ENCODE measurements at places on chromosomes 7 and 10.

DNA sequence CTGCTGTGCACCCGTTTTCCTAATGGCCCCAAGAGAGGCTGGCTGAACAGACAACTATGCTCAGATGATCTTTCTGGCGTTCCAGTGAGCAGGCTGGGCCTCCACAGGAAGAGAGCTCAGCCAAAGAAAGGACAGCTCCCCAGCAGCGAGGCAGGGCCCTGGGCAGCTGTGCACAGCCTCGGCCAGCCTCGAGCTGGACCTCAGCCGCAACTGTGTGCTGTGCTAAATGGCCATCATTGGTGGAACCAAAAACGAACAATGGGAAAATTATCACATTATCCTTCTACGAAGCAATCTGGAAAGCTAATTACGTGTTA, 97.5 kb downstream of the CTBP2 start:
- peak; percentile 22 for DNase-seq

GRCh38 chr7:20269726-20270125, 52.5 kb upstream of the MACC1 start:
- no peak for DNase-seq

- DNase-seq: no peak
Observed at GRCh38 chr7:155339474-155339873, 41.8 kb downstream of the INSIG1 start.

DNA sequence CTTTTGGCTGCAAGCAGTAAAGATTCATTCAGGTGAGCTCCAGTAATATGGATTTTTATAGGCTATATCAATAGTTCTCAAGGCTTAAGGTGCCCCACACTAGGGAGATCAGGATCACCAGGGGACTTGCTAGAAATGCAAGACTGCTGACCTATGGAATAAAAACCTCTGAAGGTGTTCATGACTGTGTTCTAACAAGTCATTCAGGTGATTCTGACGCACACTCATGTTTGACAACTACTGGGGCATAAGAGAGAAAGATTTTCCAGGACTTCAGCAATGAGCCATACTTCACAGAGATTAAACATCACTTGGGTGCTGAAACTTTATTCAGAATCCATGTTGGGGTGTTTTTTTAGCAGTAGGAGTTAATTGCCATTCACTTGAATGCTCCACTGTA, 4.8 kb upstream of the TAS2R38 start:
- no peak for DNase-seq

- no peak for DNase-seq
Observed at GRCh38 chr10:77030974-77031373, 606.6 kb downstream of the KCNMA1 start.

DNA sequence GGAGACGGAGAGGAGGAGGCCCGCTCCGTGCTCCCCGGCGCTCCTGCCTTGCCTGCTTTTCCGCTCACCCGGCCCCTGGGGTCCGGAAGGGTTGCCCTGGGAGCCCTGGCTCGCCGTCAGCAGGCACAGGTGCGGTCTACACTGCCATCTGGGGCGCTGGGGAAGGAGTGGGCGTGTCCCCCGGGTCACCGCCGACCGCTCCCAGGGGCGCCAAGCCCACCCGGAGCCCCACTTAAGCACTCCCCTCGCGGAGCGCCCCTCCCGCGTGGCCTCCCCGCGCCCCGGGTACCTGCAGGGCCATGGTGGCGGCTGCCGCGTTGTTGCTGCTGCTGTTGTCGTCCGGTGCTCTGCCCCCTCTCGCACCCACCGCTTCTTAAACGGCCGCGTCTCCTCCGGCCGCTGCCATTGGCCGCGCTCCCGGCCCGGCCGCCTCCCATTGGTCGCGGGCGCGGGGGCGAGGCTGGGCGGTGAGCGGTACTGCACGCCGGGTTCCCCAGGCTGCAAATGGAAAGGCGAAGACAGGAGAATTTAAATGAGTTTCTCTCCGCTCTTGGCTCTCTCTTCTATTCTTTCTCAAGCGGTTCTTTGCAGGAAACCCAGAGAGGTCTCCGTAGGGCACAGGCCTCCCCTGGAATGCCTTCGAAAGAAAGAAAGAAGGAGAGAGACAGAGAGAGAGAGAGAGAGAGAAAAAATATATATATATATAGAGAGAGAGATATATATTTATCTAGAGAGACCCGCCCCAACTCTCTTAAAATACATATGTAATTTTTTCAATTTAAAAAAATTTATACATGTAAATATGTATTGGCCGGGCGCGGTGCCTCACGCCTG, at the start of gene ACBD7:
ACBD7 (minus strand) TSS at position 349 of the 834 bp plus-strand sequence; CDS start at position 301, 48 bp downstream.
- DNase-seq: peak; percentile 93

DNA sequence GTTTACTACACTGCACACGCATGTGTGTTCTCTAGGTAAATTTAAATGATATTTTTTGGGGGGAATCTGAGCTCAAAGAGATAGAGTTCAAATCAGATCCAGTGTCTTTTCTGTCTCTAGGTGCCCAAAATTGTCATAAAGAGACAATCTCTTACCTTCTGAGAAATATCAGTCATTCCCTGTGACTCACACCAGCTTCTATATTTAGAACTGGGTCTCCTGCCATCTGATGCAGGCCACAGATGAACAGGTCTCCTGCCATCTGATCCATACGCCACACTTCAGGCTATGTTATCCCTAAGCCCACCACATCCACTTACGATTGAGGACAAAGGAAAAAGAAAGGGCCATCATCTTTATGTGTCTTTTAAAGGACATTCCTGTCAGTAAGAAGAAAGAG, 136.3 kb upstream of the LAMB4 start:
- no peak for DNase-seq

GRCh38 chr7:84848219-84848973, 338.5 kb downstream of the SEMA3D start:
- DNase-seq: no peak

DNA sequence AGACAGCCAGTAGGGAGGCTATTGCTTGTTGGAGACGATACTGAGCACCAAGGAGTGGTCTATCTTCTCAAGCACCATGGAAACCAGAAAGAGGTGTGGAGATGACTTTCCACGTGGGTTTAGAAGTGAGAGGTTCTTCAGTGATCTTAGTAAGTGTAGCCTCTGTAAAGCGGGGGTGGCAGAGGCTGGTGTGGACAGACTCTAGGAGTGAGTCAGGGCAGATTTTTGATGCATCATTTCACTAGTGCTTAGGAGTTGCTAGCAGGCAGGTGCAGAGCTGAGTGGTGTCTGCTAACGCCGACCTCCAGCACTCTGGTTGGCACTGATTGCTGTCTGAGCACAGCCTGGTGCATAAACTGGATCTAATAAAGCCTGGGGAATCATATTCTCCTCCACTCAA, 78.4 kb upstream of the ADO start:
- DNase-seq: no peak

GRCh38 chr7:22563032-22563501, 63.1 kb upstream of the STEAP1B start:
- DNase-seq: no peak

DNA sequence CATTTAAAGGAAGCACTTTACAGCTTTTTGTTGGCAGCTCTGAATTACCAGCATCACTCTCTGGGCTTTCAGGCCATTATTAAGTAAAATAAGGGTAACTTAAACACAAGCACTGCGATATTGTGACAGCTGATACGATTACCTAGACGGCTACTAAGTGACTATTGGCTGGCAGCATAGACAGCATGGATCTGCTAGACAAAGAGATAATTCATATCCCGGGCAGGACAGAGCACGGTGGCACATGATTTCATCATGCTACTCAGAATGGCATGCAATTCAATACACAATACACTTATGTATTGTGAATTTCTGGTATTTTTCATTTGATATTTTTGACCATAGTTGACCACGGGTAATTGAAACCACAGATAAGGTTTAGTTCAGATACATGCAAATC, 522.0 kb upstream of the LRRN3 start:
- DNase-seq: no peak

GRCh38 chr7:157566631-157567006, 229.8 kb downstream of the DNAJB6 start:
- DNase-seq: no peak

- DNase-seq: no peak
Observed at GRCh38 chr10:123408660-123409059, 254.5 kb downstream of the BUB3 start.

GRCh38 chr7:69517985-69518704, 80.1 kb upstream of the AUTS2 start:
- no peak for DNase-seq

- no peak for DNase-seq
Observed at GRCh38 chr10:73368238-73368637, 9.6 kb upstream of the CFAP70 start.

- no peak for DNase-seq
Observed at GRCh38 chr10:89515031-89515841, 20.2 kb downstream of the SLC16A12 start.

DNA sequence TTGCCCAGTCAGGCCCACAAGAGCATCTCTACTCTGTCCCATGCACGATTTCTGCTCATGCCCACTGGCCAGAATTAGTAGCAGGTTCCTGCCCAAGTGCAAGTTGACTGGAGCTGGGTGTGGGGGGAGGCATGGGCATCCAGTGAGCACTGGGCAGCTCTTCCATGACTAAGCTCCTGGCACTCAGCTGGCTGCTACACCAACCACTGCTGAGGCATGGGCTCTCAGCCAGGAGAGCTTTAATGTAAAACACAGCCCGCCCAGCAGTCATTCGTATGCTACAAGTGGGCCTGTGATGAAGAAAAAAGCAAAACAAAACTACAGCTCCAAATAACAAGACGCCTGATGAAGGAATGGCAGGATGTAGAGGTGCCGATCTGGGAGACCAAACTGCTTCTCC, 335.4 kb upstream of the PFKP start:
- DNase-seq: no peak

DNA sequence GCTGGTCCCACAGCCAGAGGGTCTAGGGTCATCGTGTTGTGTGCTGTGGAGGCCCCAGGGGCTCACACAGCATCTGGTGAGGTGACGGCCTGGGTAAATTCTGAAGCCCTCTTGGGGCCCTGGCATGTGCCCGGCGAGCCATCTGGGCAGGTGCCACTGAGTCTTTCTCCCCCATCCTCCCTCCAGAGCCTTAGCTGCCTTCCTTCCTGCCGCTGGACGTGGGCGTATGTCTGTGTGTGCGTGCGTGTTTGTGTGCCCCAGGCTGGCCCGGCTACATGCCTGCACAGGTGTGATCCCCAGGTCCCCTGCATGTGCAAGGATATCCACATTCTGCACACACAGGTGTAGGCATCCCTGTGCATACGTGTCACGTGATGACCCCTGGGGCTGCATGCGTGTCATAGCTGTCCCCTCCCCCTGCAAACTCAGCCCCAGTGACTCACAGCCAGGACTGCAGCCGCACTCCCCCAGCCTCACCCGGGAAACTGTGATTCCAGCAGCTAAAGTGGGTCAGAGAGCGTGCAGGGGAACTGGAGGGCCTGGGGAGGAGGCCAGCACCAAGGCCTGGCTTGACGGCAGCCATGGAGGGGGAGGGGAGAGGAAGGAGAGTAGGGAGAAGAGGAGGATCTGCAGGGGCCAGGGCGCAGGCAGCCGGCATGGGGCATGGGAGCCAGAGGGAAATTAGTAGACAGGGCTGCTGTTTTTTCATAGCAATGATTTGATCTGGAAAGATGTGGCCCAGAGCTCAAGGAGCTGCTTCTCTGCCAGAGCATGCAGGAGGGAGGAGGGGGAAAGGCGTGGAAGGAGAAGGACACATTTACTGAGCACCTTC, 46.4 kb downstream of the ELFN1 start:
- DNase-seq: no peak

- peak; percentile 95 for DNase-seq
Observed at GRCh38 chr10:102644646-102645387, 538 bp downstream of the TRIM8 start.

DNA sequence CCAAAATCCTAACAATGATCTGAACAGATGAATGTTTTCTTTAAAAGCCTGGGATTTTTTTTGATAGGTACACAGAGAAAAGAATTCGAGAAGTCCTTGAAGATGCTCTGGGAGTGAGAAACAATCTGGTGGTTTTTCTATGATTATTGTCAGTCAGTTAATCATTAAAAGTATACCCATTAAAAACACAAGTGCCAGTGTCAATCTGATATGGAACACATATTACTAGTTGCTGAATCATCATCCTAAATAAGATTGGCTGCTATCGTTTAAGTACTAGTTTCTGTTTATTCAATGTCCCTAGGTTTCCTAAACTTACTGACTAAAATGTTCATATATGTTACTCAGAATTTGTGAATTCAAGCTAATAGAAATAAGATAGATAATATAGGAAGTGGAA, 16.1 kb downstream of the COL28A1 start:
- no peak for DNase-seq

GRCh38 chr7:30980194-30980593, 16.4 kb downstream of the GHRHR start:
- DNase-seq: no peak

- DNase-seq: no peak
Observed at GRCh38 chr7:70005891-70006260, 407.6 kb downstream of the AUTS2 start.

- no peak for DNase-seq
Observed at GRCh38 chr7:33604056-33604455, 301.3 kb upstream of the BMPER start.

DNA sequence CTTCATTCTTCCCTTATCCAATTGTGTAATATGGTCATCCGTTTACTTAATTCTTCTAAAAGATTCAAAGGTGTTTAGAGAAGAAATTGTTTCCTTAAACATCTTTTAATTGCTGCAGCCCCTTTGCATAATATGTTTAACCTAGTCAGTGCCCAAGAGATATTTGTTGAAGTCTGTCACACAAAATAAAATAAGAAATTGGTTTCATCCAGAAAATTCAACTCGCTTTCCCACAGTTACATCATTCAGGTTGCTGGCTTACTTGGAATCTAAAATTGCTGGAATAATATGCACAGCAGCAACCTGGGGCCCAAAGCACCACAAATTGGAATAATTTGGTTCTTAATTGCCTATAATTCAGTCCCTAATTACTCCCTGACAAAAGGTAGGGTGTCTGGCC, 155.1 kb upstream of the ETV1 start:
- no peak for DNase-seq

- DNase-seq: no peak
Observed at GRCh38 chr10:12960941-12961340, 40.6 kb downstream of the CCDC3 start.

GRCh38 chr7:77232467-77232866, 32.8 kb upstream of the FGL2 start:
- no peak for DNase-seq

DNA sequence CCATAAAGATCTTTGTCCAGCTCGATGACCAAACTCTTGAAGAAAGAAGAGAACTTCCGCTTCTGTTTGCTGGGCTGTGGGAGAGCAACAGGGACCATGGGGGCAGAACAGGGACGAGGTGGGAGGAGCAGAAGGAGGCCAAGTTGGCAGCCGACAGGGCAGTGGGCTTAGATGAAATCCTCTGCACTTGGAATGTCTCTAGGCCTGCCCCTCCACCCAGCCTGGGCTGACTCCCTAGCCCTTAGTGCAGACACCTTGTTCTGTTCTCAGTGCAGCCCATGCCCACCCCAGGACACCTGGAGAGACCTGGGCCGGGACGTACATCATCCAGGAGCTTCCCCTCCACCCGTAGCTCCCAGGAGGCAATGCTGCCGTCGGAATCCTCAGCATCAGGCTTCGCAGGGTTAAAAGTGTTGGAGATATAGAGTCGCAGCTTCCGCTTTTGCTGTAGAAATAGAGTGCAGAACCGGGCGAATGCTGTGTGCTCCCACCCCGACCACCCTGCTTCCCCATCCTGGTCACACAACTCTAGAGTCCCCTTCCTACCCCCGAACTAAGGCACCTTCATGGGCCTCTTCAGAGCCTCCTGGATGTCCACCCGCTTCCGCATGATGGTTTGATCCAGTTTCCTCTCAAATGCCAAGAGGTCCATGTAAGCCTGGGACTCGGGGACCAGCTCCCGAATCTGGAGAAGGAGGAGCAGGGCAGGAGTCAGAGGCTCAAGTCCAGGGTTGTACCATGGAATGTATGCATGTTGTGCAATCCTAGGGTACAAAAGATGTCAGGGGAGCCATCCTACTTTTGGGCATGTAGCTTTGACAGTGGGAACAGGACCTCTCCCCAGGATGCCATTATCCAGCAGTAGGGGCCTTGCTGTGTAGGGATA, 6.1 kb downstream of the SMARCD3 start:
- DNase-seq: no peak
